ENCODE measurements at places on chromosomes 7 and 10.

DNA sequence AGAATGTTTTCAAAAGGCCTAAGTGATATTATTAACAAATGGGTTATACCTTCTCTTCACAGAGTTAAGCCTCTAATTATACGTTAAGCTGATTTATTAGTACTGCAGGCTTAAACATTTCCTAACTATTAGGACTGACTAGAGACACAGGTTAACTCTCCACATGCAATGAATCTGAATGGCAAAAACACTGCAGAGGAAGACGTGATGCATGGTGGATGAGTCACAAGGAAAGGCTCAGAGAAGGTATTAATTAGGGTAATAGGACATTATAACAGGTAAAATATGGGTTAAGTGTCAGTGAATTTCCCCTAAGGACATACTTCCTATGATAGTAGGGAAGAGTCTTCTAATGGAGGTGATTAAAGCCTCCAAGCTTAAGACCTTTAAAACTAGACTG lies 24.7 kb upstream of the SEM1 start:
- no peak for DNase-seq

DNA sequence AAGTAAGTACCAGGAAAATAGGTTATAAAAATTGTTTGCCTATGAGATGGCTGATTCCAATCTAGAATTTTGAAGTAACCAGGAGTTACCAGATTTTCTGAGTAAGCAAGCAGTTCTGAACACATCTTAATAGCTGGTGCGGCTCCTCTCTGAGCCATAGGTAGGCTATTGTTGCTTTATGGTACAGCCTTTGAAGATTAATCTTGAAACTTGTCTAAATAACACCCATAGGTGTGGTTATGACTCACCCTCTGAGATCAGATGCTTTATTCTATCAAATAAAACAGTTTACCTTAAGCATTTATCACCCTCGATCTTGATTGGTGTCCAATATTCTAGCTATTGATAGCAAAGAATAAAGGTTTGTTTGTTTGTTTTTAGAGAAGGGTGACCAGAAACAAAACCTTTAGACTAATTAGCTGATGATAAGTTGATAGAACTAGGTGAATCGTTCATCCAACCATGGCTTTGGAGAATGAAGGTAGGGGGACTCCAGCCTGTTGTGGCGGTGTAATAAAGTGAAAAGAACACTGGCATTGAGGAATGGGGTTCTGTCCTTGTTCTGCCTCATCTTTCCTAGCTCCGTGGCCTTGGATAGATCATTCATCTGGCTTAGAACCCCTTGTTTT lies 72.2 kb downstream of the VTI1A start:
- no peak for DNase-seq

GRCh38 chr10:96570983-96571964 lies 15.5 kb downstream of the TM9SF3 start:
- no peak for DNase-seq

DNA sequence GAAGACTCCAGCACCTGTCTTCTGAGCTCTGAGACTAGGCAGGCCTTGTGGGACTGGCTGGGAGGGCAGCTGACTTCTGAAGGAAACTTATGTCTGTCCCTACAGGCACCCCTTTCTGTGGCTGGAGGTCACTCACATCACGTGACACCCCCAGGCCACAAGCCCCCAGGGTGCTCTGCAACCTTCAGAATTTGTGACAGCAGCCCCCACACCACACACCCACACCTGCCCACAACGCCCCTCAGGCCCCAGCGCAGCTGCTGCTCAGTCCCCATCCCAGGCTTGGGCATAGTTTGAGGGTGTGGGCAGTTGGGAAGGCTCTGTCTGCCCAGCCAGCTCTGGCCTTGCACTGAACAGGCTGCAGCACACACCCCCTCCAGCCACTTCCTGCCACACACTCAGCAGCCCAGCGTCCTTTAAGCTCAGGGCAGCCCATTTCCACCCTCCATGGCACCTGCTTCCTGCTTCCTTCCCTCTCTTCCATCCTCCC lies 80.0 kb upstream of the UNC5B start:
- DNase-seq, result no peak

GRCh38 chr10:71222601-71223346 lies 10.4 kb downstream of the UNC5B start:
- no peak for DNase-seq

- DNase-seq, result no peak
Observed at GRCh38 chr7:123628829-123629228, 26.8 kb upstream of the LMOD2 start.

GRCh38 chr10:47276071-47276470 lies 23.9 kb upstream of the GDF10 start:
- DNase-seq, result no peak

GRCh38 chr10:8047452-8048280 lies 6.8 kb upstream of the GATA3 start:
- DNase-seq, result no peak

GRCh38 chr7:150405584-150406311 lies 26.6 kb downstream of the ZNF775 start:
- DNase-seq, result peak; percentile 55

GRCh38 chr10:34653530-34653929 lies 161.6 kb downstream of the PARD3 start:
- no peak for DNase-seq

- no peak for DNase-seq
Observed at GRCh38 chr10:29680091-29680490, 45.3 kb upstream of the SVIL start.

GRCh38 chr10:119429771-119430170 lies 112.7 kb downstream of the RGS10 start:
- DNase-seq, result no peak

DNA sequence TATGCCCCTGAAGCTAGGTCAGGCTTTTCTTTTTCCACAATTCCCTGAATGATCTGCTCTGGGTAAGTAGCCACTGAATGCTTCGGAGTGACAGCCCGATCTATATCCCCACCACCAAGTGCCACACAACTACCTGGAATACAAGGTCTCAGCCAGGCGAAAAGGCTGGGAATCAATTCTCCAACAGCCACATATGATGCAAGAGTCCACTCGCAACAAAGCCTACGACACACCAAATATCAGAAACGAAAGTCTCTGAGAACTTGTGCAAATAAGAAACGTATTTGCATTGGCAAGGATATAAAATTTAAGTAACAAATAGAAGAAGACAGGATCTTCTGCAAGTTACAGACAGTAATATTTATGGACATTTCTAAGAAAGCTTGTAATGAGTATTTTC lies 5.7 kb downstream of the HIPK2 start:
- DNase-seq, result no peak

DNA sequence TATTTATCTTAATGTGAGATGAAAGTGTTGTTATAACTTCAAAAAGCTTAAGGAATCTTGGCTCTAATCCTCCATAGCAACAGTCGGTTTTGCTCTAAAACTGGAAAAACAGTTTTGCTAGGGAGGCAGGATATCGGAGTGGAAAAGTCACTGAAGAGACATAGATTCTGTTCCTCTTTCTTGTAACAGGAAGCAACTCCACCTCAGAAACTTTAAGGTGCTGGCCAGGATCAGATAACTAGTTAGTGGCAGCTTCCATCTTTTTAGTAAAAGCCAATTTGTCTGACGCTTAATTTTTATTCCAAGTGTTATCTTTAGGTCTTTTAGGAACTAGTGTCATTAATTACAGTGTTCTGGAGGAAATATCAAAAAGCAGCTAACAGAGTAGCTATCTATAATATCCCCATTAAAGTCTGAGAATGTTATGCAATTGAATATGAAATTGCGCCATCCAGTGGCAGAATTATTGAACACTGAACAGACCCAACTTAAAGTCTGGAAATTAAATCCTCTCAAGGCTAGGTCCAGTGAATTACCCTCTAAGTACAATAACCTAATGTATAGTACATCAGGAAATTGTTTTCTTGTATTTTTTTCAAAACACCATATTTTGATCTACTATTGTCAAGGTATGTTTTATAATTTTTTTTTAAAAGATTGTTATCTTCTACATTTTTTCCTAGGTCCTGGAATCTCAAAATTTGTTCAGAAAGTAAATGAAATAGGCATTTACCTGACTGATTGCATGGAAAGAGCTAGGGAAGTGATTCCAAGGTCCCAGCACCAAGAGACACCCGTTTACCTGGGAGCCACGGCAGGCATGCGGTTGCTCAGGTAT lies 65.9 kb upstream of the CC2D2B start:
- DNase-seq, result no peak

DNA sequence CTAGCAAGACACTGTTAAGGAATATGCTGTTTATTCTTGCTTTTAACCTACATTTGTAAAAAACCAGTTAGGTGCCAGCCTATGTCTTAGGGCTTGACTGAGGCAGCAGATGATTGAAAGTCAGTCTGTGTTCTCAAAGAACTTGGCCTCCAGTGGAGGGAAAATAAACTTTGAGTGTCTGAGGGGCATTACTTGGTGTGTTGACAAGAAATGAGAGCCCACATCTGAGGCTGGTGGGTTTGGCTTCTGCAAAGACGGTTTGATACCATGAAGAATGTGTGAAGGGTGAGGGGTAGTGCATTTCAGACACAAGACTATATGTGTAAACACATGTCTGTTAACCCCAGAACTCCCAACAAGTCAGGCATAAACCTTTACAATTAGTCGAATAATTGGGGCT lies 28.5 kb downstream of the CCSER2 start:
- no peak for DNase-seq

GRCh38 chr10:43076876-43077420 lies at the start of gene RET:
TSS of gene RET (plus strand) at chr10:43077069. CDS start at chr10:43077259, 190 bp downstream.
- no peak for DNase-seq

DNA sequence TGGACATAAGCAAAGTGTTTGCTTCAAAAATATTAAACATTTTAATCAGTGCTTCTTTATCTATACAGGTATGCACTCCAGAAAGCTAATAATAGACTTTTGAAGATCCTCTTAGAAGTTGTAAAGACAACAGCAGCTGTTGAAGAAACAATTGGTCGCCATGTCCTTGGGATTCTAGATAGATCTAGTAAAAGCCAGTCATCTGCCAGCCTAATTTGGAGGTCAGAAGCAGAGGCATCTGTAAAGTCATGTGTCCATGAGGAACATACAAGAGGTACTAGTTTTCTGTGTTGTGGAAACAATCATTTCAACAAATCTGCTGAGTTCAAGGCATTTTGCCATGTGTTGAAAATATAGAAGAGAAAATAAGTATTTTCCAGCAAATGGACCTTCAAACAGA lies 89.3 kb downstream of the CYP51A1 start:
- no peak for DNase-seq

DNA sequence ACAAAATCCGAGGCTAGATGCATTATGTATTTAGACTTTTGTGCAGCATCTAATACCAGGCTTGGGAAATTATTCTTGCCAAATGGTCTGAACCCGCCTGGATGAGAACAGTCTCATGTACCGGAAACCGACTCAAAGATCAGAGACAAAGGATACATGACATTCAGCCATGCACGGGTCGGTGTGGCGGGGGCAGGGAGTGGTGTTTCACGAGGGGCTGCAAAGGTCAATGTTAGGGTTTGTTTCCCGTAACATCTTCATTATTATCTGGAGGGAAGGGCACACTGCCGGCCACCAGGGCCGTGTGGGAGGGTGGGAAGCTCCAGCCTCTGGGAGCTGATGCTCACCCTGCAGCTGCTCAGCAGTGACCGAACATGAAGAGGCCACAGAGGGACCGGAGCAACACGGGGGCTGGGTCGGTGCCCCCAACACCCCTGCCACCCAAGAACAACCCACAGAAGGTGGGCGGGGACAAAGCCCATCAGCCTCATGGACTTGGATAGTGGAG lies 23.1 kb downstream of the CNPY1 start:
- no peak for DNase-seq

- no peak for DNase-seq
Observed at GRCh38 chr10:30373596-30374327, 24.7 kb upstream of the MTPAP start.

DNA sequence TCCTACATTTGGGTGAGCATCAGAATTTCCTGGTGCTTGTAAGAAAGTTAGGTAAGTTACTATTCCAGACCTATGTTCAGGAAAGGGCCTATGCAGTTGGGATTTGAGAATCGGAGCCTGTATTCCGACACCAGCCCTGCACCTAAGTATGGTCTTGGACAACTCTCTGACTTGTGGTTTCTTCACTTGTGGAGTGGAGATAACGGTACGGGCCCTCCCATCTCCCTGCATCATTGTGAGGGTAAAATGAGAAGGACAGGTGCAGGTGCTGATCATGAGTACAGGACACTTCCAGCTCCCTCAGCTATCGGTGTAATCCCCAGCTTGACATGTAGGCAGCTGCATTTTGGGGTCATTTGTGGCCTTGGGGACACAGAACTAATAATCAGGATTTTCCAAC lies 138.3 kb upstream of the NAMPT start:
- DNase-seq, result no peak

DNA sequence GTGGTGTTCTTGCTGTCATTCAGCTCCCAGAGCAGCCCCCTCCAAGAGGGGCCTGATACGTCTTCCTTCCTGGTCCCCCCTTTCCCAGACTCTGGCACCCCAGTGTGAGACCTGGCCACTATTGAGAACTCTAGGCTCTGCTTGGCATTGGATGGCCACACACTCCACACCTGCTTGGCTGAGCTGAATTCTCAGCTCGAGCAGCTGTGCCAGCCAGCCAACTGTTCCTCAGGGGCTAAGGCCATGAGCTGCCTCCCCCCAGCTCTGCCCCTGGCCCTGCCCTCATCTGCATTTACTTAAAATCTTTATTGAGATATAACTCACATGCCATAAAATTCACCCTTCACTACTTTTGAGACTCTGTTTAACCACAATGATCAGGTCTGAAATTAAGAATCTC lies 6.7 kb downstream of the TLL2 start:
- DNase-seq, result no peak

- DNase-seq, result peak; percentile 94
Observed at GRCh38 chr10:86665868-86666267, 2.4 kb upstream of the LDB3 start.

DNA sequence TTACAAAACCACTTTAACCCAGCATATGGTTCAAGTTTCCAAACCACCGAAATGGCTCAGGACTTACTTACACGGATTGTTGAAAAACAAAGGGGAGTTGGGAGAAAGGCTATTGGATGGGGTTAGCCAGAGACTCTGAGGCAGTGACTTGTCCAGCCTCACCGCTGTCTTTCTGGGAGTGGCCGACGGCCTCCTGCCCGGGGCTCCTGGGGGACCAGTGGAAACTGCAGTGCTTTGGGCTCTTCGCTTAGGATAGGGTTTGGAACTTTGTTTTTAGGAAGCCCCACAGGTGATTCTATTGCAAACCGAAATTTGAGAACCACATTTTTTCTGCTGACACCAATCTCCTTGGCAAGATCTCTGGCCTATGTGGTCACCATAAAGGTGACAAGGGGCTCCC lies 38.1 kb upstream of the R3HCC1L start:
- no peak for DNase-seq

DNA sequence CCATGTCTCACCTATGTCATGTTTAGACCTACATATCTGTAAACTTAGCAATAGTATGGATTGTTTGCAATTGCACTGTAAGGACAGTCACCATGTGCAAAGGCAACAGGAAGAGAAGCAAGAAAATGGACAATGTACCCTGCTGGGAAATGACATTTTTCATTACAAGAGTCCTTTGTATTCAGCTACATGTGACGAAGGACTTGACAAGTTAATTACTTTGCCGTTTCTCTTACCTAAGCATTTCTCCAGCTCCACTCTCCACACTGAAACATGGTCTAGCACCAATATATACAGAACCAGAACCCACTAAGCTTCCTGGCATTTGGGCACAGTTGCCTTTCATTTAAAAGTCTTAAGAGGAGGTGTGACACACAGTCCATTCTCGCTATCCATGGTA lies 76.6 kb upstream of the PFKP start:
- no peak for DNase-seq

- no peak for DNase-seq
Observed at GRCh38 chr10:416091-416515, 273.4 kb downstream of the DIP2C start.

All from hippocampal formation (tissue), 2 donors.